ENCODE measurements at places on chromosomes 3 and 15.

- no peak for DNase-seq
Measured at GRCh38 chr3:150635526-150635925, 32.4 kb downstream of the SELENOT start.

DNA sequence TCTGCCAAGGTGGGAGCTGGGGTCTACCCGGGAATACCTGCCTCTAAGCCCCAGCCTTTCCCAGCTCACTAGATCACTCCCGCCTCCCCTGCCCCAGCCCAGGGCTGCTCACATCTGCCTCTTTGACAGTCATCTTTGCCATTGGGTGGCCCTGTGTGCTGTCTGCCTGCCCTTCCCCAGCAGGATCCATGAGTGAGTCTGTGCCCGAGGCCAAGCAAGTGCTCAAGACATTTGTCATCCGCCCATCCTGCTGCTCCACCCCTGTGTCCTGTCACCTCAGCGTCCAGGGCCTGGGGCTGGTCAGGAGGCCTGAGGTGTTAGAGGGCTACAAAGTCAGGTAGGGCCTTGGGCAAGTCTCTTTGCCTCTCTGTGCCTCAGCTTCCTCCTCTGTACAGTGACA, 89.4 kb downstream of the LSM3 start:
- no peak for DNase-seq

- DNase-seq, result no peak
Measured at GRCh38 chr3:83317605-83318004, 1556.2 kb upstream of the GBE1 start.

DNA sequence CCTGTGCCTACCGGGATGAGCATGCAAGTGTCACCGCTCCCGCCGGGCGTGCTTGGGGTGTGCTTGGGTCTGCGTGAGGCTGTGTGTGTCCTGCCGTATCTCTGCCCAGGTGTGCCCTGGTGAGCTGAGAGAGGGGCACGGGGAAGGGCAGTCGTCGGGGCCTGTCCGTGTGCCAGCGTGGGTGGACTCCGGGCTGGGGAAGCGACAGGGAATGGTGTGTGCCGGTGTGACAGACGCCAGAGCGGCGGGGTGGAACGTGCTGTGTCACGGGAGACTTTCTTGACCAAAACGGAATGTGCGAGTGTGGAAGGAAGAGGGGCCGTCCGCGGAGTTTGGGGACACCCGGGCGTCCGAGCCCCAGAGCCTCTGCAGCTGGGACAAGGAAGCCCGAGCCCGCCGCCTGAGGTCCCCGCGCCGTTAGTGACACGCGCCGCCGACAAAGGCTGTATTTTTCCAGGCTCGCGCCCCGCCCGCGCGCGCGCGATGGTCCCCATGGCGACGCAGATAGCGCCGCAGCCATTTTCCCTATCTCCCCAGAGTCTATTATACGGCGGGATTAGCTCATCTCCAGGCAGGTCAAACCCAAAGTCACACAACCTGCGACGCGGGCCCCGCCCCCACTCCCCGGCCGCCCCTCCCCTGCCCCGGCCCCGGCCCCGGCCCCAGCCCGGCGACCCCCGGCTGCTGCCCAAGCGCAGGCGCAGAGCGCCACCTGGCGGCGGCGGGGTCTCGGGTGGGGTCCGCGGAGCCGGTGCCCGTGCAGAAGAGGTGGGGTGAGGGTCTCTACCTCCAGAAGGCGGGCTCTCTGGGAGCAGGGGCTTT, 4.5 kb upstream of the GATA2 start:
- DNase-seq, result no peak

DNA sequence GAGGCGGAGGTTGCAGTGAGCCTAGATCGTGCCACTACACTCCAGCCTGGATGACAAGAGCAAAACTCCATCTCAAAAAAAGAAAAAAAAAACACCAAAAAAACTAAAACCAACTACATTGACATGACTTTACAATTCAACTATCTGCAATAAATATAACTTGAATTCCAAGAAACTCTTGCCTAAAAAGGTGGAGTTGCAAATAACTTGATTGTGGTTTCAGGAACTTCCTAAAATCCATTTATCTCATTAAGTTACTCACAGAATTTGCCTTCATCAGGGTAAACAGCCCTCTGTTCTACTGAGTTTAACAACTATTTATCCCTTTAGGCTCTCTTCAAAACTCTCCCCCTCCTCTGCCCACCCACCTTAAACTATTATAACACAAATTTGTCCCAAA, 2.7 kb upstream of the MAPK6 start:
- DNase-seq, result no peak

- DNase-seq, result no peak
Measured at GRCh38 chr3:139710212-139710611, 32.4 kb upstream of the NMNAT3 start.

DNA sequence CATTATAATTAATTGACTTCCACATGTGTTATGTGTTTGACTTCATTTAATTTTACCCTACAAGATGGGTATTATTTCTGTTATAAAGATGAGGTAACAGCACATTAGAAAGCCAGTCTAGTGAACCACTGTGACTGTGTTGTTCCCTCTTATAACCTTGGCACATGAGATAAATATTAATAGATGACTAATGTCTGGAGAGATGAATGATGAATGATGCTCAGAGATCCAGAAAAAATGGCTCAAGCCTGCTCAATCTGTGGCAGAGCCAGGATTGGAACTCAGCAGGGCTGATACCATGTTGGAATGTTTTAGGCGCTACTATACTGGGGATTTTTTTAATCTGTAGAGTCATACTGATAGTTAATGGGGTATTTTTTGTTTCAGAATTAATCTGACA, 118.8 kb upstream of the PTX3 start:
- DNase-seq, result no peak

DNA sequence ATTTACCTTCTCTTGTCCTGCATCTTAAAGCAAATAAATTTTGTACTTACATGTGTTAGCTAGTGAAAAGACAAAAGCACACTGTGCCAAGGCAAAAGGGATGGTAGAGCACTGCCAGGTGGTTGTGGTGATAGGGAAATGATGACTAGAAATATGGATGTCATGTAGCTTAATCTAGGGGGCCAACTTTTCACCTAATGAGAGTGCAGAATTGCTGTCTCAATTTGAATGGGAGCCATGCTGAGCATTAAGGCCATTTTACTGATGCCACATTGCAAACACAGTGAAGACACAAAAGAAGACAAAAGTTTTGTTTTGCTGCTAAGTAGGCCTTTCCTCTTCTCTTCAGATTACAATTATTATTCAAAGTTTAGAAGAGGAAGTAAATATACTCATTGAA, 274.7 kb downstream of the PDCD6IP start:
- no peak for DNase-seq

- no peak for DNase-seq
Measured at GRCh38 chr15:89019436-89019835, 68.8 kb upstream of the ABHD2 start.

DNA sequence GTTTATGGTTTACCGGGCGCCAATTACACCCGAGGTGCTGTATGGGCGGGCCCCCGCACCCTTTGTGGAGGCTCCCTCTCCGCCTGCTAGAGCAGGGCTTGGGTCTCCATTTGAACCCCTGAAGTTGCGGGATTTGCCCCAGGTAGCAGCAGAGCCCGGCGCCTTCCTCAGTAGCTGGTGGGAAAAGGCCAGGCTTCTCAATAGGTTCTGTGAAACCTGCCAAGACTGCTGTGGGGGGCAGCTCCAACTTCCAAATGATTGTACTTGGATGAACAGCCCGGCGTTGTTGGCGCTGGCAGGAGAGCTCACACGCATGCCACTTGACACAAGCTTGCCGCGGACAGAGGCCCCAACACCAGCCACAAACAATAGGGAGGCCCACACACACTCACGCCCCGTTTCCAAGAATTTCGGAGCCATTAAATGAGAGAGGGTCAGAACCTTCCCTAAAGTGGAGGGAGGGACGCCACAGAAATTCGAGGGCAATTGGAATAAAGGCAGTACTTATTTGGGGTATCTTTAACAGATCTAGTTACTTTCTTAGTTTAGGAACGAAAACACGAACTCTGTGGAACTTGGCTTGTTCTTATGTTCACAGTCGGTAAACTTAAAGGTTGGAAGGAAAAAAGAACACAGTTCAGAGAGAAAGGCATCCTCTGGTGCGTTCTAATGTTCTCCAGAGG, 1.4 kb downstream of the EPHB3 start:
- no peak for DNase-seq

- DNase-seq, result no peak
Measured at GRCh38 chr3:129673897-129674797, 67.7 kb upstream of the PLXND1 start.

DNA sequence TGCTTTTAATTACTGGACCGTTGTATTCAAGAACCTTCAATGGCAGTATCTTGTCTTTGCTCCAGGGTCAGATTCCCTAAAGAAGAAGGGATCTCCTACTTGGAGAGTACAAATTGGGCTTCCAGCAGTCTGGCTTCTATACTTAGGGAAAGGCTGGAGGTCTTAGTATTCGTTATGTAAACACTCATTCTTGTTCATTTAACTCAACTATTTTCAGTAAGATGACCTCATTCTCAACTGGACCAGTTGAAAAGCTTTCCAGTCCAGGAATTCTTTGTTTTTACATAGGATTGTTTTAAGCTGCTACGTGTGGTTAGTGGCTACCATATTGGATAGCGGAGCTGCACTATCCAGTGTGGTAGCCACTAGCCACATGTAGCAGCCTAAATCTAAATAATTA, 4.6 kb downstream of the SENP5 start:
- no peak for DNase-seq

DNA sequence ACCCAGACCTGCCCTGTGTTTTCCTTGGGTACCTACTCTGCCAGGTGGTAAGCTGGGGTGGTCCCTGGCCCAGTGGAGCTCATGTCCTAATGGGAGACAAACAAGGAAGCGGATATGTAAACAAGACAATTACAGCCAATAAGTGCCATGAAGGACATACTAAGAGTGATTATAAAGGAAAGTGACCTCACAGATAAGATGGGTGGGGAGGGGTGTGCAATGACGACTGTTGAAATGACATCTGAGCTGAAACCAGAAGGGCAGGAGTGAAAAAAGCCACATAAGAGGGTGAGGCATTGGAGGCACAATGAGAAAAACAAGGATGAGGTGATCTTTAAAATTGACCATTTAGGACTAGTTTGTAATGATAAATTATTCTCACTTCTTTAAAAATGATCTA, 336.2 kb upstream of the IL12A start:
- DNase-seq, result no peak

Data from BJ (cell line).